ENCODE measurements at places on chromosomes 1 and 21.

- no peak for DNase-seq
Measured at GRCh38 chr1:184030433-184031091, 7.0 kb downstream of the COLGALT2 start.

DNA sequence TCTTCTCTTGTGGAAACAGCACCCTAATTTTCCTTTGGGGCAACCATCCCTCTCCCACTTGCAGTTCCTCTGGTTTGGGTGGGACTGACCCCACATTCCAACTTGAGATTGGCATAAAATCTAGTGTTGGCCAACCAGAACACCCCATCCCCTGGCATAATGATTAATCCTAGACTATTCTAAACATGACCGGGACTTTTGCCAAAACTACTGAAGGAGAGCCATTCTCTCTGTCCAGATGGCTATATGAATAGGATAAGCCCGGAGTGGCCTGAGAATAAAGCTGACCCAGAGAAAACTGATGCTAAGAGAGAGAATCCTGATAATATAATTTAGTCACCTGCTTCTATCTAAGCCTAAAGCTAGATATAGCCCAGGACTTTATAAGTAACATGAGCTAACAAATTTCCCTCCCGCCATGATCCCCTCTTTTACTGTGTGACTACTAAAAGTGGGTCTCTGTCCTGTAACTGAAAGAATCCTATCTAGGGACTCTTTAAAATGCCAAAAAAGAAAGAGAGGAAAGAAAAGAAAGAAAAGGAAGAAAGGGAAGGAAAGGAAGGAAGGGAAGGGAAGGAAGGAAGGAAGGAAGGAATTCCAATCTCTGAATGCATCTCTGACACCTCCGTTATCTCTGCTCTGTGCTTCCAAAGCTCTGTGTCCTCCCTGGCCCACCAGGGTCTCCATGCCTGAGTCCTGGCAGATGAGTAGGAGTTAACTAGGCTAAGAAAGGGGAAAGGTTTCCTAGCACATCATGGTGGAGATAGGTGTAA, 28.0 kb upstream of the NRDC start:
- no peak for DNase-seq

DNA sequence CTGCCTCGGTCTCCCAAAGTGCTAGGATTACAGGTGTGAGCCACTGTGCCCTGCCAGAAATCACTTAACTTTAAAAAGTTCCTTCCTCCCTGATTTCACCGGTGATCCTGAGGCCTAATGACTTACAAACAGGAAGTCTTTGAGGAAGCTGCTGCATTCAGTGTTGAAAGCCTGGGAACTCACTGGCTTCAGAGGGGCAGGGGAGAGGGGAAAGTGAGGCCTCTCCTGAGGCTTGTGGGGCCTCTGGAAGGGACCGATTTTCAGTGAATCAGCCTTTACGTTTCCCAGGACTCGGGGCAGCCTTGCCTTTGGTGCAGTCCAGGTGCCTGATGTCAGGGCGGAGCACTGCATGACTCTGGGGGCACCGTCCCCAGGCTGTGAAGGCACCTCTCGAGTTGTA, 30.1 kb upstream of the ARHGEF10L start:
- no peak for DNase-seq

DNA sequence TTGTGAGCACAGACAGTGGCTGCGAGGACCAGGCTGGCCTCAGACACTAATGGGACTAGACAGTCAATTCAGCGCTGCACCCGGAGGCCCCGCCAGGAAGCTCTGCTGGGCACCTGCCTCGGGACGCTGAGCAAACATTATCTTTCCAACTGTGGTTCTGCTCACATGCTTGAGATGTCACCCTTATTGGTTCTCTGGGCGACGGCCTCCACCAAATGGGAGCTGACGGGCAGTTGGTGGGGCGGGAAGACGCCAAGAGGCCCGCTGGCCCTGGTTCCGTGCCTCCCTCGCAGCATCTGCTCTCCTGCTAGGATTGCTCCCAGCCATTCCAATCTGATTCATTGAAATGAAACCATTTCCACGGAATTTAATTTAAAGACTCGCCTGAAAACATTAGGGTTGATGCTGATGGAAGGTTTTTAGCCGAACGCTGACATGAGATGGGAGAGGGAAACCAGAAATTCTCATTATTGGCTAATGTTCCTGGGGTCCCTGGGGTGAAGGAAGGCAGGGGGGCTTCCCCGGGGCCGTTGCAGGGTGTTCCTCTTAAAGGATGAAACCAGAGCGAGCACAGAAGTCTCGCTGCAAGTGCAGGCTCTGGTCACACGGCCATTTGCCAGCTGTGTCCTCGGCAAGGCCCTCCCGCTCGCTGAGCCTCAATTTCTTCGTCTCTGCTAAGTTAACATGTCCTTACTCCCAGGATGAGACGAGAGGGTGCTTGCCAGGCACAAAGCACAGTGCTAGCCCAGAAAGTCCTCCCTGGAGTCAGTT, 512.2 kb downstream of the NPHP4 start:
- no peak for DNase-seq

DNA sequence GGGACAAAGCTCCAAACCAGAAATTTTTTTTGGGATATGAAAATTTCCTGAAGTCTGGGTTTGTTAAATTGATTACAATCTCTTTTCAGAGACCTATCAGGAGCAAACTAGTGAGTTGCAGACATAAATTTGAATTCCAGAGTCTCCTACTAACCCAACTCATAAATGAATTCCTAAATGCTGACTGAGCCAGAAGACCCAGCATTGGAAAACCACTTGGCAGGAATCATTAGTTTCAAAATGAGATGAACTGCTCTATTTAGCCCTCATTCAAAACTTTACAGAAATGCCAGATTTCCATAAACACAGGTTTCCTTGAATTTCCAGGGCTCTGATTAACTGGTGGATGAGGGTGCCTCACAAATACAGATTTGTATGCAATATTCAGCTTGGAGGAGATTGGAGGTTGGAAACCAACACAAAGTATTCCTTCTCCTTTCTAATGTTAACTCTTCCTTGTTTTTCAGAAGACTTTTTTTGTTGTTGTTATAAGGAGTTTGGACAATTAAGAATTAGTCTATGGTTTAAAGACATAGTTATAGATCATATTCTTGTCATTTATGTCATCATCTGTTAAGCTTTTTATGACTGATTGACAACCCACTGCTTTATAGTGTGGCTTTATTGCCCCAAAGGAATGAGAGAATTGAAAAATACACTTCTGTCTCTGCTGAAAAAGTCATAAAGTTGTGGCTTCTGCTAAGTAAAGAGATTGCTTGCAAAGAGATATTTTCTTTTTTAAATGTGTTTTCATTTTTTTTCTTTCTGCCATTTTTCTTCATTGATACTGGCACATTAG, 222.8 kb downstream of the HLX start:
- DNase-seq, result no peak

DNA sequence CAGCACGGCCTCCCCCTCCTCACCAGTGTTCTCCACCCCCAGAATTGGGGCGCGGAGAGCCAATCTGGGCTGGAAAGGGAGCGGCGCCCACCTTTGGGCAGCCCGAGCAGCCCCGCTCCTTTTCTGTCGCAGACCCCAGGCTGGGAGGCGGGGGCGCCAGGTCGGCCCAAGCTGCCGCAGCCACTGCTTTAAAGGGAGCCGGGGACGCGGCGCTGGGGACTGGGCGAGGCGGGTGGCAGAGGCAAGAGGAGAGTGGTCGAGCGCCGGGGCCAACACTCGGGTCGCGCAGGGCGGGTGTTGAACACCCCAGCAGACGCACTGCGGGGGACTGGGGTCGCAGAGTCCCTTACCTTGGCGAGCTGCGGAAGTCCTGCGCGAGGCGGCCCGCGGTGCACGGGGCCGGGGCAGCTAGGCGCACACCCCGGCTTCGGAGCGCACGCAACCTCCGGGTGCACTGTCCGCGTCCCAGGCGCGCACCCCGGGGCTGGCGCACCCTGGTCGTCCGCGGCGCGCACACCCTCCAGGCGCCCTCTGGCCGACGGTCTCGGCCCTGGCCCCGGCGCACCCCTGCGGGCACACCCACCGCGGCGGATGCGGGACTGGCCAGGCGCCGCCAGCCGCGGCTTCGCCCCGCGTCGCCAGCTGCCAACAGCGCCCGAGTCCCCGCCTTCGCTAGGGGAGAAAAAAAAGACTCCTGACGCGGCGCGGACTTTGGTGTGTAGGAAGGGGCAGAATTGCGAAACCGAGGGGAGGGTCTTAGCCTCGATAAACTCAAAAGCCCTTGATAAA, at the start of gene KANK4:
Gene KANK4 (minus strand): TSS at position 679 of the 789 bp plus-strand sequence. CDS start 37,870 bp downstream, outside the sequence.
- no peak for DNase-seq

GRCh38 chr1:59271561-59272260, 25.2 kb upstream of the FGGY start:
- no peak for DNase-seq

GRCh38 chr21:32445101-32445500, 32.6 kb downstream of the EVA1C start:
- DNase-seq, result no peak

DNA sequence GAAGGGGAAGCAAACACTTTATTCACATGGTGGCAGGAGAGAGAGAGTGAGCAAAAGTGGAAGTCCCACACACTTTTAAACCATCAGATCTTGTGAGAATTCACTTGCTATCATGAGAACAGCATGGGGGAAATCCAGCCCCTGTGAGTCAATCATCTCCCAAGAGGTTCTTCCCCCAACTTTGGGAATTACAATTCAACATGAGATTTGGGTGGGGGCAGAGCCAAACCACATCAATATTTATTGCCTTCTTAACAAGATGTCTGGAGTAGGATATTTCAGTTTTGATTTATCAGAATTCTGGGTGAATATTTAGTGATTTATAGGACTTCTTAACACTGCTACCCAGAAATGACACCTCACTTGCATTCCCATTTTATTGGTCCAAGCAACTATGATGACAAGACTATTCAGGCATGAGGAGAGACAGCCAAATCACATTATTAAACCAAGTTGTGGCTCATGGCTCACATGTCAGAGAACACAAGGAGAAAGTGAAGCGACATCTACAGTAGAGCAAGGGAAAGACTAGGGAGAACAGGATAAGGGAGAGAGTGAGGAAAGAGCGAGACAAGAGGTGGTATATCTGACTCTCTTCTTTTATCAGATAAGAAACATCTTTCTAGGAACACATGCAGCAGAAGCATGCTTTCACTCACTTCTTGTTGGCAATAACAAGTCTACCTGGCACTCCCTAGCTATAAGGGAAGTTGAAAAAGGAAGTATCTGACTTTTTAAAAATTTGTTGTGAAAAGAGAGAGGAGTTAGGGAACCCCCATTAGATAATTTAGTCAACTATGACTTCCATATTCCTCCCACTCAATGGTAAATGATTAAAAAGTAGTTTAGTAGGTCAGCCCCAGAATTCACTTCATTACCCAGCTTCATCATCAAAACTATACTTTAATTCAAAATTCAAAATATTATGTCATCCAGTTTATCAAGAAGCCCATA, 36.6 kb upstream of the PTPRC start:
- DNase-seq, result no peak

GRCh38 chr1:228723287-228723686, 12.0 kb upstream of the RHOU start:
- DNase-seq, result no peak

GRCh38 chr1:94803517-94804441, 16.4 kb upstream of the SLC44A3 start:
- DNase-seq, result no peak

DNA sequence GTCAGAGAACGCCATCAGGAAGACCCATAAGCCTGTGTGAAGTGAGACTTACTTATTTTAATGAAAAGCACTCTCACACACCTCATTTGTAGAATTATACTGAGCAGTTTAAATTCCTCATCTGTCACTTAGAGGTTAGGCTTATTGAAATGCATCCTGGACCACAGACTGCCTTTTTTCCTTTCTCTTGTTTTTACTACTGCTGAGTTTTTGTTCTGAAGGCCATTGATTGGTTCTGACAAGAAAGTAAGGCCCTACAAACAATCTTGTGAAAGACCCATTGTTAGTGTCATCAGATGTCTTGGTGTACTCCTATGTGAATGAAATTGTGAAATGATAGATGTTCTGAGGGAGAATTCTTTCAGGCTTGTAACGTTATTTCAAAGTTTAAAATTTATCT, 1343.3 kb upstream of the ADGRL2 start:
- DNase-seq, result no peak

GRCh38 chr1:218852527-218852926, 321.2 kb upstream of the LYPLAL1 start:
- DNase-seq, result no peak

DNA sequence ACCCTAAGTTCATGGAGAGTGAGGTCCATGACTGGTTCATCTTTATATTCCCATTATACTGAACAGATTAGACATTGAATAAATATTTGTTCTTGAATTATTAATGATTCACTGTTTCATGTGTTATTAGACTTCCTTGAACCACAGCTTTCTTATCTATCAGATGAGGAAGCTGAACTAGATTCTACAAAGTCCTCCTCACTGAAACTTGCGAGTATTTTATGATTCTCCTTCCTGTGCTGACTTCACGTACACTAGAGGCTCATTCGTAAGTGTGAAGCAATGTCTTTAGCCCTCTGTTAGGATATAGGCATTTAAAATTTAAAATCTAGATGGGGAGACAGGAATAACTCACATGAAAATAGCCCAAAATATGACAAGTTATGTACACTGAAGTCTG, 95.6 kb upstream of the IRF2BP2 start:
- DNase-seq, result no peak

DNA sequence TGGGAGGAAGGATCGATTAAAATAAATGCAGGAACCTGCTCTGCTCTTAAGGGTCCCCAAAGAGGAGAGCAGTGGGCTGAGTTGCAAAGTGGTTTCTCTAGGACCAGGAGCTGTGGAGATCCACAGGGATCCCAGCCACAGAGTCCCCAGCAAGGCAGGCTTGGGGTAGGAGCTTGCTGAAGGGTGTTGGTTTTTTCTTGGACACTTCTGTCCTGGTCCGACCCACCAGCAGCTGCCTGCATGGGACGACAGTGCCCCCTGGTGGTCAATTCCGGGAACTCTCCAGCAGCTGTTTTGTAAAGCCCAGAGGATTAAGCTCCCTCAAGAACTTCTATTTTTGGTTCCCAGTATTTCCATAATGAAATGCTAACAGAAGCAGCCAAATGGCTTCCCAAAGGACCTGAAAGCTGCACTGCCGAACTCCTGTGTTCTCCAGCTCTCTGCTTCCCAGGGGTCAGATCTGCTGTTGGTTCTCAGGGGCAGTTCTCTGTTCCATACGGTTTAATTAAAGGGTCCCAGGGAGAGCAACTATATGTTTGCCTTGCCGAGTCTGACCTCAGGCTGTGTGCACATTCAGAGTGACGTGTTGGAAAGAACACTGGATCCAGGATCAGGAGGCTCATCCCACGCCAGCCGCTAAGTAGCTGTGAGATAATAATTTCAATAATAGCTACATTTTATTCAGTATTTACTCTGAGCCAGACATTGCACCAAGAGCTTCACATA, 23.2 kb downstream of the NENF start:
- peak; percentile 44 for DNase-seq

GRCh38 chr21:42841156-42841915, 38.0 kb downstream of the WDR4 start:
- no peak for DNase-seq

GRCh38 chr1:45622524-45623394, 1.1 kb downstream of the CCDC17 start:
- no peak for DNase-seq

Measured in nucleus accumbens (tissue), 56 donors.